ENCODE measurements at places on chromosomes 3 and 15.

GRCh38 chr3:164470471-164470870 is 607.8 kb downstream of the SI start:
- DNase-seq: no peak

- peak; percentile 57 for DNase-seq
Observed at GRCh38 chr3:129439226-129439816, 427 bp downstream of the MBD4 start.

DNA sequence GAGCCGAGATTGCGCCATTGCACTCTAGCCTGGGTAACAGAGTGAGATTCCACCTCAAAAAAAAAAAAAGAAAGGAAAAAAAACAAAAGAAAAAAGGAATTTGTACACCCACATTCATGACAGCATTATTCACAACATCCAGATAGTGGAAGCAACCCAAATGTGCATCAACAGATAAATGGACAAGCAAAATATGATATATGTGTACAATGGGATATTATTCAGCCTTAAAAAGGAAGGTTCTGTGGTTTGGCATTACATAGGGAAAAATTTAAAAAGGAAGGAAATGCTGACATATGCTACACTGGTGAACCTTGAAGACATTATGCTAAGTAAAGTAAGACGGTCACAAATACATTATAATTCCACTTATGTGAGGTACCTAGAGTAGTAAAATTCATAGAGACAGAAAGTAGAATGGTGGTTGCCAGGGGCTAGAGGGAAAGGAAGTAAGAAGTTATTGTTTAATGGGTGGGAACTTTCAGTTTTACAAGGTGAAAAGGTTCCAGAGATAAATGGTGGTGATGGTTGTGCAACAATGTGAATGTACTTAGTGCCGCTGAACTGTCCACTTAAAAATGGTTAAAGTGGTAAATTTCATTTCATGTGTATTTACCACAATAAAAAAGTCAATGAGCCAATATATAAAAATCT is 118.5 kb downstream of the MYLK start:
- no peak for DNase-seq

DNA sequence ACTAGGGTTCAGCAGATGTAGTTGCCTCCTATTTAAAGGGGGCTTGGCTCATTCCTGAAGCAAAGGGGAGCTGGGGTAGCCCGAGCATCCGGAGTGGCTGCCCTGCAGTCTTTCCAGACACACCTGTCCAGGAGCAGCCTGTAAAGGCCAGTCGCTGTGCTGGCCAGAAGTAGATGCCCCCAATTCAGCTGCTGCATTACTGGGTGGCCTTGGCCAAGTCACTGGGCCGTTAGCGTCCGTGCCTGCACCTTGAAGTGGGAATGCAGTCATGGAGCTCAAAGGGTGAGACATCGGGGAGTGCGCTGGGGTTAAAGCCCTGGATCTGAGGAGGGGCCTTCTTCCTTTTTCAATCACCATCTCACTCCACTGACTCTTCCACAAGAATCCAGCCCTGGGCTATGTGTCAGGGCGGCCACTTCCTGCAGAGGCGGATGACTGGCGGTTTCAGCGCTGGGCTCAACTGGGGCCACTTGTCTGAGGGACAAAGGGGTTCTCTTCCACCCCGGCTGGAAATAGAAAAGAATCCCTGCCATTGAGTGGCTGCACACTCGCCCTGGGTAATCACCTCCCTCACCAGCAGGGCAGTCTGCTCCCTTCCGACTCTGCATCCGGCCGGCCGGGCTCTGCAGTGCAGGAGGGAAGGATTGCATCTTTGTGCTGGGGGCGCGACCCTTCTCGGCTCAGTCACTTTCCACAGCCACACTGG is 11.8 kb downstream of the ALDH1A3 start:
- DNase-seq: no peak

DNA sequence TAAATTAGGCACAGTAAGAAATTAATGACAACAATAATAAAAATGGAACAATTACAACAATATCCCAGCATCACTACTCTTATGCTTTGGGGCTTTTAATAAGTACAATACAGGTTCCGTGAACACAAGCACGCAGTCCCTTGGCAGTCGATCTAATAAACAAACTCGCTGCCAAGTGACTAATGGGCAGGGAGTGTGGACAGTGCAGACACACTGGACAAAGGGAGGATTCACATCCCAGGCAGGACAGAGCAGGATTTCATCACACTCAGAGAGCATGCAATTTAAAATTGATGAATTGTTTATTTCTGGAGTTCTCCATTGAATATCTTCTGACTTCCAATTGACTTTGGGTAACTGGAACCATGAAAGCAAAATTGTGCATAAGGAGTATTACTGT is 524.1 kb upstream of the CFAP20DC start:
- no peak for DNase-seq

All from stimulated activated CD4-positive, alpha-beta T cell treated with anti-CD3 and anti-CD28 coated beads, Interleukin-2, amount 100 ng/mL, for 24 hours (primary cell).